ENCODE measurements at places on chromosomes 6 and 20.

DNA sequence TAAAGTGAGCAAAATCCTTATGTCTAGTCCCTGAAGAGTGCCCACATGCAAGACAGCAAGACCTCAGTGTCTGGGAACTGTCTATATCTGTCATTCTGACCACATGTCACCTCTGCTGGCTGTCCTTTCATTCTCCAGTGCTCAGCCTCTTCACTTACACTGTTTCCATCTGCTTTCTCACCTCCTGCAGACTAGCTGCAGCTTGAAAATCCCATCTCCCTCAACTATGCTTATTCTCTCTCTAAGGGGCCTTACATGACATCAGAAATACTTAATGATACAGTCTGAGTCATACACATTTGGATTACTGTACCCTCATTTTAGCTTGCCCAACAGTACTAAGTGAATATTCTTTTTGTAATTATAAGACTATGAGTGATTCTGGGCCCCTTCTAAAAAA lies 587.8 kb downstream of the EPM2A start:
- DNase-seq: no peak

DNA sequence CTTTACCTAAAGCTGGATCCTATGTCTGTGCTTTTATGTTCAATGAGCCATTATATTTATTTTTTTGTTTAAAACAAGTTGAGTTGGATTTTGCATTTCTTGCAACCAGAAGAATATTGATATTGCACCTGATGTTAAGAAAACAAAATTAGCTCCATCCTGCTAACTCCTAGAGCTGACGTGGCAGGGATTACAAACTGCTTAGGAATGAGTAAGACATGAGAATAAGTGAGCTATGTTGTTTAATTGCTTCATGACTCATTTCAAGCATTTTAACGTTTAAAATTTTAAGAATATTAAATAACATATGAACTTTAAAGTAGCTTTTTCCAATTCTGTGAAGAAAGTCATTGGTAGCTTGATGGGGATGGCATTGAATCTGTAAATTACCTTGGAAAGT lies 663.5 kb downstream of the EPM2A start:
- DNase-seq: no peak

GRCh38 chr6:100078509-100078908 lies 84.5 kb upstream of the MCHR2 start:
- no peak for DNase-seq

DNA sequence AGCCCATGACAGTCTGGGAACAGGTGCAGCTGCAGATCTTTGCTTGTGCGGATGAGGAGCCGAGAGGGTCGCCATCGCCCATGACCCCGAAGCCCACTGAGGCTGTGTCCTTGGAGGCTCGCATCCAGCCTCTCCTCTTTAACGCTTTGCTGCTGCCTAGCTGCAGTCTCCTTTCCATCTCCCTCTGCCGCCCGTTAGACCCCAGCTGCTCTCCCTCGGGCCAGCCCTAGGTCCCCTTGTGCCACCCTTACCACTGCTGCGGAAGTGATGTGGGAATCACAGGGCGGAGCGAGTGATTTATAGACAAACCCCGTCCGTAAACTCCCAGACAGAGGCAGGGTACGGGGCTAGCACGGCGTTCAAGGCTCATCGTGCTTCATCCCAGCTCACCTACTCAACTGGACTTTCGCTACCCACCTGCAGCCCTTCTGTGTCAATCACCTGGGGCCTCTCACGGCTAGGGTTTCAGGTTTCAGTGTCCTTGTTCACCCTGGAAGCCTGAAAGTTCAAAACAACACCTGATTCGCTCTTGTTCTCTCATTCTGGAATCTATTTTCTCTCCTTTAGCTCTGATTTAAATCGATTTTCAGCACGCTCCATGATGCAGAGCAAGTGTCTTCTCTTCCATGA lies 76.1 kb downstream of the PAX1 start:
- no peak for DNase-seq

Data from activated CD4-positive, alpha-beta T cell treated with anti-CD3 and anti-CD28 coated beads for 24 hours (primary cell).